ENCODE measurements at places on chromosomes 7 and 10.
A peak's percentile ranks its signal among the peaks of the same experiment; 100 is the strongest.

GRCh38 chr7:30988351-30989005 is 24.7 kb downstream of the GHRHR start:
- peak; percentile 31 for DNase-seq

DNA sequence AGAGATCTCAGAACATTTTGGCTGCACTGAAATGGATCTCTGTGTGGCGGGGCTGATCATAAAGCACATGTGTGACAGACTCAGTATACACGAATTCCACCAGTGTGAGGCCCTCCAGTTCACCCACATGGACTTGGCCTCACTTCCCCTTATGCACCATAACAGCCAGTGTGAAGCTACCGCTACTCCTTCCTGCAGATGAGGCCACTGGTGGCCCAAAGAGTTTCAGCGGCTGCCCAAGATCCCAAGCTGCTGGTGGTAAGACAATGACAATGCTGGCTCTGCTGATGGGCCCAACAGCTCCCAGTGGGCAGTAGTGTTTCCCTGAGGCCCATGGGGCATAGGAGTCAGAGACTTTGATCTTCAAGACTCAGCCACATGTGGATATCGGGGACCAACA is 21.0 kb upstream of the C10orf71 start:
- no peak for DNase-seq

- no peak for DNase-seq
Measured at GRCh38 chr10:7159517-7159916, 251.3 kb downstream of the SFMBT2 start.

- DNase-seq: no peak
Measured at GRCh38 chr7:82542665-82543064, 99.1 kb upstream of the CACNA2D1 start.

DNA sequence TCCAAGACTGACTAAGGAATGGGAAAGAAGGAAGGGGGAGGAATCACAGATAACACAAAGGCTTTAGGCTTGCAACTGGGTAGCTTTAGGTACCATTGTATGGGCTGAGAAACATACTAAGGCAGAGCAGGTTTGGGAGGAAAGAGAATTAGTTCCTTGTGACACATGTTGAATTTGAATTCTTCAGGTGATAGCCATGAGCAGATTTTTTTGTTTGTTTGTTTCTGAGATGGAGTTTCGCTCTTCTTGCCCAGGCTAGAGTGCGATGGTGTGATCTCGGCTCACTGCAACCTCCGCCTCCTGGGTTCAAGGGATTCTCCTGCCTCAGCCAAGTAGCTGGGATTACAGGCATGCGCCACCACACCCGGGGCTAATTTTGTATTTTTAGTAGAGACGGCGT is 4.4 kb upstream of the SND1 start:
- DNase-seq: no peak

DNA sequence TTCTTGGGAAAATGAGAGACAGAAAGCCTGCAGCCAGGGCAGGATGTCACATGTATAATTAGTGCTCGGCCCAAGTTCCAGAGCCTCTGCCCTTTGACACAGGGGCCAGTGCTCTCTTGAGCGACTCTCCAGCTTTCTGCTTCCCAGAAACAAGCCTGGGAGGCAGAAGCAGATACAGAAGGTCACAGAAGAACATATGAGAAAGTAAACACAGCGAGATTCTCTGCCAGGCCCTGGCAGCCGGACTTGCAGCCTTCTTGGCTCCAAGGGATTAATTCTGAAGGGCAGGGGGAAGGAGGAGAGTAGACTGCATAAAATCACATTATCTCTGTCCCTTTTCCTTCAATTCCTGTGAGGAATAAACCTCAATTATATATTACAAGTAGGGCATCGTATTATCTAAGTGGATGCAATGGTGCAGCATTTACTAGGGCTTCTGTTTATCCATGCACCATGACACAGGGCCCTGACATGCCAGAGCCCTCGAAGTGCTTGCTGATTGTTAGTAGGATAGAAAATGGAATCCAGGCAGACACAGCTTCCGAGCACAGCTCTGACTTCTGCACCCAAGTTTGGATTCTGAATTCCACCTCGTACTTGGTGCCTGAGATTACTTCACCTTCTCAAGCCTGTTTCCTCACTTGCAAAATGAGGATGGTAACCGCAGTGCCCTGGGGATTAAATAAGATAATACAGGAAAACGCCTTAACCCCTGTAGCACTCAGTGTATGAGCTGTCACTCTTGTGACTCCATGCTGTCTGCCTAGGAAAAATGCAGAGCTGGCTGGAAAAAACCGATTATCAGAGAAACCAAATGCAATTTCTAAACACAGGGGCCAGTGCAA is 536.5 kb downstream of the TNS3 start:
- no peak for DNase-seq

DNA sequence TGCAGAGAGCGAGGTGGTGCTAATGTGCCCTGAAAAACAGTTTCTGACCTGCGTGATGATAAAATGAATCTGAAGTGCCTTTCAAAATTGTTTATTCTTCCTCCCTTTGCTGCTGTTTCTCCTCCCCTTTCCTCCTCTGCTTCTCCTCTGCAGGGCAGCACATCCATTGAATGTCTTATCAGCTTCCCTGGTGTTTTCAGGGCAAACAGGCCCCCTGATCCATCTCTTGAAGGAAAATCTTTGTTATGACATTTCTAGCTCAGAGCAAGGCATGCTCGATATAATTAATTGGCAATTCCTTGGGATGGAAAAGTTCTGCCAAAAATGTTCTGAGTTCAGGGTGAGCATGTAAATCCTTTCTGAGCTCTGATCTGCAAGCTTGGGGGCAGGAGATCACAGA is 364.2 kb upstream of the ZNF32 start:
- DNase-seq: no peak

- DNase-seq: no peak
Measured at GRCh38 chr10:118595598-118596425, at the start of gene PRLHR. Gene PRLHR (minus strand): TSS chr10:118595648. CDS start chr10:118595244, 404 bp downstream.

DNA sequence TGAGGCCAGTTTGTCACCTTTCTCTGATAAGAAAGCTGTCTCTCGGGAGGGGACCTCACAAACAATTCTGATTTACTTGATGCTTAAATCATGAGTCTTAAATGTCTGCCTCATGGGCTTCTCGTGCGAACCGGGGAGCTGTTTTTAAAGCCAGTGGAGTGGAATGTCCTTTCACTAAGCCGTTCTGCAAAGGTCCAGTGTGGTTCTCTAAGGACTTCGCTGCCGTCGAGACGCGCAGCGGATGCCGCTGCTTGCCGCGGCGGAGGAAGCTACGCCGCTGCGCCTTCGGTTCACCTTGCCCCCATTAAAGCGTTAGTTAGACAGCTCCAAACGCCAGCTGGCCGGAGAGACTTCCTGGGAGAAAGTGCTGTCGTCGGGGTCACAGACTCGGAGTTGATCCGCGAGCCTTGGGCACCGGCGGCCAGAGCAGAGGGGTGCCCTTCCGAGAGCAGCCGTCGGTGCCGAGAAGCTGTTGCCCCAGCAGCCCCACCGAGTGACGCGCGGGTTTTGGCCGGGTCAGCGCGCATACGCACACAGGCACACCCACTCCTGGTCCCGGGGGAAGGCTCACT is 1.3 kb upstream of the HMX3 start:
- no peak for DNase-seq

GRCh38 chr10:32650246-32650655 is 204.3 kb downstream of the CCDC7 start:
- DNase-seq: no peak

- DNase-seq: no peak
Measured at GRCh38 chr10:30481603-30482002, 47.6 kb downstream of the MAP3K8 start.

DNA sequence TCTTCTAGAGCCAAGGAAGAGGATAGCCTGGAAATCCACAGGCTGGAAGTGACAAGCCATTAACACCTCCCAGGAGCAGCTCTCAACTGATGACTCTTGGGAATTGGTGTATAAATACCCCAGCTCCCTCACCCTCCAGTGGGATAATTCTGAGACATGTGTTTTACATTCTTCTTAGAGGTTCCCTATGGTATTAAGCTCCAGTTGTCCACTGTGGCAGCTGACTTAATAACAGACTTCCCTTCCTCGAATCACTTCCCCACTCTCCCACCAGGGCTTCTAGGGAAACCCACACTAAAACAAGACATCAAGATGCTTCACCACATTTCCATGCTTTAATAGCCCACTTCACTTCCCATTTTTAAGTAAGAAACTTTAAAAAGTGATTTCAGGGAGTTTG is 47.2 kb downstream of the FAM107B start:
- no peak for DNase-seq

DNA sequence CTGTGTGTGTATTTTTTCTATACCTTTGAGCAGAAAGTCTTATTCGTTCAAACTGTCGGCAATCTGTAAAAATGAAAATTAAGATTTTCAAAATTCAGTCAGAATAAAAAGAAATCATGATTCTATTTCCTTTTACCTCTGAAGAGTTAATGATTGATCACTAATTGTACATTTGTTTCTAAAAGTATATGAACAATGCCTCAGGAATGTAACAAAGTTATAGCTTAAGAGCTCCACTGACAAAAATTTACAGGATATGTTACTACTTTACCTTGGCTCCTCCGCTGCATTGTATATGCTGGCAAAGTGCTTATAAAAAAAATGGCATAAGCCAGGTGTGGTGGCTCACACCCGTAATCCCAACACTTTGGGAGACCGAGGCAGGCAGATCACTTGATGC is 225.7 kb downstream of the VTI1A start:
- DNase-seq: no peak

DNA sequence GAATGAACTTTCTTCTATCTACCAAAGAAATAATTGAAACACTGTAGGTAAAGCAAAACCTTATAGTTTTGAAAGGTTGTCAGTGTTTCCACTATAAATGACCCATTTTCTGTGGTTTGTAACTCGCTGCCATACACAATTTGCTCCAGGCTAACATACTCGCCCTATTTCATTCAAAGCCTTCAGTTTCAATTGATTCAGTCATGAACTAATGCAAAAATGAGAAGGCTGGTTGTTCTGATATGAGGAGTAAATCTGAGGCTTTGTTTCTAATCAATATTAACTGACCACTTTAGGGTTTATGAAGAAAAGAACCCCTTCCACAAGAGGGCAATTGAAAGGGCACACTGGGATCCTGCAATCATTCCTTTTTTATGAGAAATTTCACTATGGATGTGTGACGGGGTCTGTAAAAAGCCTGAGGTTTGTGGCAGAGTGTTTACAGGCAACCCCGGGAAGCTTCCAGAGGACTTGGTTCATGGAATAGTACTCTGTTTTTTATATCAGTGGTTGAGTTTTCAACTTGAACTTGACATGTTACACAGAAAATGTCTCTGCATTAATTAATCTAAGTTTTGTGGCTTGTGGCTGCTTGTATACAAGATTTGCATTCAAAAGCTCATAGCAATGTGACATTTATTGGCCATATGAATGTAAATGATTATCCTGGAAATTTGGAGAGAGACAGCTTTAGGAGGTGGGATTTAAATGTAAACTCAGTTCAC is 133.2 kb downstream of the NRP1 start:
- DNase-seq: no peak

DNA sequence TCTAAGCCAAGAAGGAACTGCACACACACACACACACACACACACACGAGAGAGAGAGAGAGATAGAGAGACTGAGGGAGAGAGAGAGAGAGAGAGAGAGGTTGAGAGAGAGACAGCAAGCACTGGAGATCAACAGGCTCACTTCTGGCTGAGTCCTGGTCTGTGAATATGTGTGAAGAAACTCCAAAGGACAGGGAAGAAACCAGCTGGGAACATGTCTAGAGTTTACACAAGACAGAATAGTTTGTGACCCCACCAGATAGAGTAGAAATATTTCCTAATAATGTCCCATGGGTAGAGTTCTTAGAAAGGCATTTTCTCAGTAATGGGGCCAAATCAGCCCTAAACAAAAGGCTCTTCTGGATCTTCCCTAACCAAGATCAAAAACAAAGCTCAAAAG is 155.5 kb upstream of the IGFBP3 start:
- DNase-seq: no peak

- DNase-seq: no peak
Measured at GRCh38 chr7:142941541-142941940, 2.3 kb downstream of the LLCFC1 start.

- DNase-seq: no peak
Measured at GRCh38 chr10:44352316-44353127, 32.4 kb downstream of the CXCL12 start.

- DNase-seq: no peak
Measured at GRCh38 chr7:54778696-54779540, 19.9 kb upstream of the SEC61G start.

- DNase-seq: no peak
Measured at GRCh38 chr10:125127986-125128385, 32.4 kb downstream of the CTBP2 start.

DNA sequence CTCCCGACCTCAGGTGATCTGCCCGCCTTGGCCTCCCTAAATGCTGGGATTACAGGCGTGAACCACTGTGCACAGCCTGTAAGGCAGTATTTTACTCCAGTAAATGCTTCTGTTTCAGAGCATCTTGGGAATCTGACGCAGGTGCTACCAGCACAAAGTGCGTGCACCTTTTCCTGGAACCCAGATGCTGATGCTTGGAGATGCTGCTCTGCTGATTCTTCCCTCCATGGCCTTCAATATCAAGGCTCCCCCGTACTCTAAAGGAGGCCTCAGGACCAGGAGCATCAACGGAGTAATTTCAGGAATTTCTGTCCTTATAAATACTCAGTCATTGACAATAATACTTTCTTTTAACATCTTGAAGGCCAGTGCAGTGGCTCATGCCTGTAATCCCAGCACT is 23.5 kb downstream of the DENND2A start:
- DNase-seq: no peak

DNA sequence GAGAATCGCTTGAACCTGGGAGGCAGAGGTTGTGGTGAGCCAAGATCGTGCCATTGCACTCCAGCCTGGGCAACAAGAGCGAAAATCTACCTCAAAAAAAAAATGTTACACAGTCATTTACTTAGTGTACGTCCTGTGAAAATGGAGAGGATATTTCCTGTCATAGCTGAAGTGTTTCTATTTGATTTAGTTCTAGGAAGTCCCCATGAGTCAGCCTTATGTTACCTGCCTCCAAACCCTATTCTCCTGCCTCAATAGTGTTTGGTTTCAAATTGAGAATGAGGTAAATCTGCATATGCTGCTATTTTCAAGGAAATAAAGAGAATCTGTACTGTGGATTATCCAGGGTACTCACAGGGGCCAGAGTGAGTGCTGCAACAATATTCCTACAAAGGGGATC is 1284.5 kb upstream of the AUTS2 start:
- DNase-seq: peak; percentile 11

Measured in A549 (cell line).